ENCODE measurements at places on chromosomes 1 and 21. TPM values are rescaled to one million over a fixed set of nuclear protein-coding genes. Genes with fewer than 3 reads are reported as not detected.

The ZNF672 gene
- polyA plus RNA-seq, result 14.4 TPM

The FMO2 gene
- 1.1 TPM for polyA plus RNA-seq

The IVL gene
- not detected for polyA plus RNA-seq

The PRKCZ gene
- polyA plus RNA-seq, result 37.7 TPM

The ATAD3A gene
- 13.6 TPM for polyA plus RNA-seq

The OR14K1 gene
- polyA plus RNA-seq, result not detected

The MARK1 gene
- polyA plus RNA-seq, result 0.60 TPM

The HES2 gene
- polyA plus RNA-seq, result 27.0 TPM

The CFAP57 gene
- not detected for polyA plus RNA-seq

The PTGS2 gene
- 0.60 TPM for polyA plus RNA-seq

The EDARADD gene
- not detected for polyA plus RNA-seq

The RIMKLA gene
- 7.6 TPM for polyA plus RNA-seq

The SPATA1 gene
- not detected for polyA plus RNA-seq

GRCh38 chr1:158398818-158399514, at the start of gene OR10T2:
TSS of gene OR10T2 (minus strand) at chr1:158399466. CDS start at chr1:158399466, 0 bp downstream.
- no peak within 1 kb of the TSS for H3K27ac ChIP-seq
- no peaks in the 10 kb centered on the region for H3K36me3 ChIP-seq
- H3K27me3 ChIP-seq, result no peaks in the 10 kb centered on the region
- H3K4me3 ChIP-seq, result no peak within 1 kb of the TSS

GRCh38 chr1:15110867-15111230, 42.7 kb upstream of the TMEM51 start:
- H3K27me3 ChIP-seq, result peaks cover 4% of the 10 kb centered on the region
- H3K4me1 ChIP-seq, result no peaks in the 10 kb centered on the region
- no peak overlapping the region for H3K27ac ChIP-seq
- DNase-seq, result no peak
- H3K4me3 ChIP-seq, result no peak overlapping the region
- H3K36me3 ChIP-seq, result no peaks in the 10 kb centered on the region

GRCh38 chr1:196094821-196095220, 513.4 kb downstream of the KCNT2 start:
- no peaks in the 10 kb centered on the region for H3K27me3 ChIP-seq
- no peak overlapping the region for H3K27ac ChIP-seq
- no peak overlapping the region for H3K4me3 ChIP-seq

DNA sequence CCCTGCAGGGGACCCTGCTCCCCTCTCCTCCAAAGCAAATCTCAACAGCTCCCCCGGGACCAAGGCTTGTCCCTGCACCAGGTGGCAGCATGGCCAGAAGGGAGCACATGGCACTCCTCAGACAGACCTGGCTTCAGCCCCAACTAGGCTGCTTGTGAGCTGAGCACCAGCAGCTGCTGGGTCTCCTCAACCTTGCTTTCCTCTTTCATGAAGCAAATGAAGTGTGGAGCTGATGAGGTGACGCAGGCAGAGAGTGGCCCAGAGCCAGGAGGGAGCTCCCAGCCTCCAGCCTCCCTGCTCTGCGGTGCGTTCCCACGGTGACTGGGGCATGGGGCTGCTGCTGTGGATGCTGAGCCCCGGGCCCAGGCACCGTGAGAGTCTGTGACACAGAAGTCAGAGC, 34.0 kb downstream of the MEGF6 start:
- H3K27ac ChIP-seq, result no peak overlapping the region
- H3K4me3 ChIP-seq, result no peak overlapping the region
- DNase-seq, result no peak

- no peaks in the 10 kb centered on the region for H3K36me3 ChIP-seq
- no peak overlapping the region for H3K27ac ChIP-seq
- DNase-seq, result no peak
- no peaks in the 10 kb centered on the region for H3K27me3 ChIP-seq
- H3K4me3 ChIP-seq, result no peak overlapping the region
Measured at GRCh38 chr1:215360758-215361157, 206.3 kb upstream of the KCTD3 start.

DNA sequence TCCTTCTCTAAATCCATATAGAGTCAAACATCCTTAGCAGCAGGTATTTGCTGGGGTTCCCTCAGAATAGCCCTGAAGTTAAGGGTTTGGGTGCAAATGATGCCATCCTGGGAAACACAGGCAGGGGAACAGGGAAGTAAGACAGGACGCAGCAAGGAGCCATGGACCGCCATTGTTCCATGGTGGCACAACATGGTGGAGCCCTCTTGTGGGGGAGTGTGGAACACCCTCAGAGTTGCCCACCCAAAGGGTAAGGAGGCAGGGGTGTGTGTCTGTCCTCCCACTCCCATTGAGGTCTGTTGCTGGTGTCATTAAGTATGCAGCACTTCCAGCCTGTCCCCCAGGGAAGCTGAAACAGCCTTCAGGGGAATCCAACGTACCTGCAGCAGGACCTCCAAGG, 20.4 kb upstream of the RCAN1 start:
- no peaks in the 10 kb centered on the region for H3K27me3 ChIP-seq
- H3K4me3 ChIP-seq, result no peak overlapping the region
- no peaks in the 10 kb centered on the region for H3K4me1 ChIP-seq
- no peaks in the 10 kb centered on the region for H3K36me3 ChIP-seq

DNA sequence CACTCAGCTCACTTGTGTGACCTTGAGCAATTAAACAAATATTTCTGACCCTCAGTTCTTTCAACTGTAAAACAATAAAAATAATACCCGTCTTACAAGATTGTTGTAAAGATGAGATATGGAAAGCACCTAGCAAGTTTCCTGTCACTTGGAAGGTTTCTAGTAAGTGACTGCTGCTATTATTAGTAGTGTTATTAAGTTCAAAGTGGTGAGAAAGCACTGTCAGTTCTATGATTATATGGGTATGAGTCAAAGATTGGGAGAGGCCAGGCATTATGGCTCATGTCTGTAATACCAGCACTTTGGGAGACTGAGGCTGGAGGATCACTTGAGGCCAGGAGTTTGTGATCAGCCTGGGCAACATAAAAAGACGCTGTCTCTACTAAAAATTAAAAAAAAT, 145.4 kb downstream of the C1orf21 start:
- no peak for DNase-seq

GRCh38 chr1:118158924-118159323, 26.1 kb downstream of the SPAG17 start:
- H3K27me3 ChIP-seq, result no peaks in the 10 kb centered on the region
- H3K4me1 ChIP-seq, result no peaks in the 10 kb centered on the region
- no peak for DNase-seq
- H3K4me3 ChIP-seq, result no peak overlapping the region
- no peak overlapping the region for H3K27ac ChIP-seq

- H3K36me3 ChIP-seq, result no peaks in the 10 kb centered on the region
- H3K27ac ChIP-seq, result no peak overlapping the region
- no peaks in the 10 kb centered on the region for H3K4me1 ChIP-seq
- no peak for DNase-seq
- H3K4me3 ChIP-seq, result no peak overlapping the region
- H3K27me3 ChIP-seq, result no peaks in the 10 kb centered on the region
Measured at GRCh38 chr1:12113433-12114339, 50.6 kb downstream of the TNFRSF8 start.

All from sigmoid colon (tissue), 7 donors.